Stimulated activated CD8-positive, alpha-beta memory T cell treated with anti-CD3 and anti-CD28 coated beads, Interleukin-7, amount 100 ng/mL, for 48 hours (primary cell): ENCODE measurements at places on chromosomes 5 and 9.

DNA sequence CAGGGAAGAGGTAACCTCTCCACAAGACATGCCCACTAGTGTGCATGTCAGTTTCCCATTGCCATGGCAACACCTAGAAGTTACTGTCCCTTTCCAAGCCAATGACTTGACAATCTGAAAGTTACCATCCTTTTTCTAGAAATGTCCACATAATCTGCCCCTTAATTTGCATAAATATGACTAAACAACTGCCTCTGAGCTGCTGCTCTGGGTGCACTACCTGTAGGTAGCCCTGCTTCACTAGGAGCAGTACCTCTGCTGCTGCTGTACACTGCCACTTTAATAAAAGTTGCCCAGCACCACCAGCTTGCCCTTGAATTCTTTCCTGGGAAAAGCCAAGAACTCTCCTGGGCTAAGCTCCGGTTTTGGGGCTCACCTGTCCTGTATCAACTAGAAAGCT, 392.4 kb downstream of the NTRK2 start:
- no peak for DNase-seq

GRCh38 chr5:106269252-106269843, 1401.4 kb downstream of the EFNA5 start:
- DNase-seq = no peak

DNA sequence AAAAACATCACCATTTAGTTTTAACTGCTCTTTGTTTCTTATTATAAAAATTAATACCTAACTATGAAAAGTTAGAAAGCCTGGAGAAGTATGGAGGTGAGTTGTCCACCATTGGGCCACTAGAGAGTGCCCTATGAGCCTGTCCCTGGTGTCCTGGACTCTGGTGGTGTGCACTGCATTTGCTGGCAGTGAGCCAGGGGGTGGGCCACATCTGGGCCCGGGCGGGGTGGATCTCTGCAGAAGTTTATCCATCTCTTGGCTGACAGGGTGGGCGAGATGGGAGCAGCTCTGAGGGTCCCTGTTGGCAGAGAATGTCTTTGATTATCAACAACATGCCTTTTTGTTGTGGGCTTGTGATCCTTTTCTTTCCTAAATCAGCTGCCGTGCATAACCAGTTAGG, 8.2 kb downstream of the TENT4A start:
- no peak for DNase-seq

DNA sequence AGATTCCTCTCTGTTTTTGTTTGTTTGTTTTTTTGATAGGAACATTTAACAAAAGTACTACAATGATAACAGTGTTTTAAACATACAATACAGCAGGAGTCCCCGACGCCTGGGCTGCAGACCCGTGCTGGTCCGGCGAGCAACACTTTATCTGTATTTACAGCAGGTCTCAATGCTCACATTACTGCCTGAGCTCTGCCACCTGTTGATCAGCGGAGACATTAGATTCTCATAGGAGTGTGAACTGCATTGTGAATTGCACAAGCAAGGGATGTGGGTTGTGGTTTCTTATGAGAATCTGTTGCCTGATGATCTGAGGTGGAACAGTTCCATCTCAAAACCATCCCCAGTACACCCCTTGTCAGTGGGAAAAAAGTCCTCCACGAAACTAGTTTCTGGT, 1068.5 kb upstream of the CDH10 start:
- no peak for DNase-seq

GRCh38 chr9:76573905-76574760, 115.2 kb downstream of the GCNT1 start:
- DNase-seq = no peak

- no peak for DNase-seq
Measured at GRCh38 chr5:83321483-83322055, 150.0 kb upstream of the VCAN start.

DNA sequence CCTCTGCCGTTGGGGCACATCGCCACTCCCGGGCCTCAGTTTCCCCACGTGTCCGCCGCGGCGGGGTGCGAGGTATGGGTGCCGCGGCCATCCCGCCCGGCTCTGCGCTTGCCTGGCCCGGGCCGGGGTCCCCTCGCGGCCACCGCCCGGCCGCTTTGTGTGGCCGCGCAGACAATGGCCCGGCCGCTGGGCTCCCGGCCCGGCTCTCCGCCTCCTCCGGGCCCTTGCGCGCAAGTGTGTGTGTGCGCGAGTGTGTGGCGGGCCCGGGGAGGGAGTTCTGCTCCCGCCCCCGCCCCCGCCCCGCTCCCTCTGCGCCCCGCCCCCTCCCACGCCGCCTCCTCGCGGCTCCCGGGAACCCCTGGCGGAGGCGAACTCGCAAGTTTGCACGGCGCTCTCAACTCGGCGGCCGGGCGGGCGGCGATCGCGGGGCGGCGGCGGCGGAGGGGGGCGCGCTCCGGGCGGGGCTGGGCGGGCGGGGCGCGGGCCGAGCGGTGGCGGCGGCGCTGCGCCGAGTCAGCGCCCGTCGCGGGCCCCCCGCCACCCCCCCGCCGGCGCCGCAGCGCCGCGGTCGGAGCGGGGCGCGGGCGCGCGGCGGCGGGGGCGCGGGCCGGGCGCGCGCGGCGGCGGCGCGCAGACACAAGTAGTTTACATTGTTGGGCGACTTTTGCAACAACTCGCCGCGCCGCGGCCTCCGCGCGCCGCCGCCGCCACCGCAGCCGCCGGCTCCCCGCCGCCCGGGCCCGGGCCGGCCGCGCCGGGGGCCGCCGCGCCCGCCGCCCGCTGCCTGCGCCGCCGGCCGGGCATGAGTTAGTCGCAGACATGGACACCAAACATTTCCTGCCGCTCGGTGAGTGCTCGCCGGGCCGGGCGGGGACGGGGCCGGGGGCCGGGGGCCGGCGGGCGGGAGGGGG, at the start of gene RXRA:
TSS of gene RXRA (plus strand) at position 643 of the 911 bp plus-strand sequence. CDS start at position 820, 177 bp downstream.
- DNase-seq = no peak

GRCh38 chr9:116337015-116337414, 183.4 kb downstream of the PAPPA start:
- DNase-seq = no peak

- DNase-seq = no peak
Measured at GRCh38 chr5:115192098-115192497, 22.4 kb upstream of the TRIM36 start.

DNA sequence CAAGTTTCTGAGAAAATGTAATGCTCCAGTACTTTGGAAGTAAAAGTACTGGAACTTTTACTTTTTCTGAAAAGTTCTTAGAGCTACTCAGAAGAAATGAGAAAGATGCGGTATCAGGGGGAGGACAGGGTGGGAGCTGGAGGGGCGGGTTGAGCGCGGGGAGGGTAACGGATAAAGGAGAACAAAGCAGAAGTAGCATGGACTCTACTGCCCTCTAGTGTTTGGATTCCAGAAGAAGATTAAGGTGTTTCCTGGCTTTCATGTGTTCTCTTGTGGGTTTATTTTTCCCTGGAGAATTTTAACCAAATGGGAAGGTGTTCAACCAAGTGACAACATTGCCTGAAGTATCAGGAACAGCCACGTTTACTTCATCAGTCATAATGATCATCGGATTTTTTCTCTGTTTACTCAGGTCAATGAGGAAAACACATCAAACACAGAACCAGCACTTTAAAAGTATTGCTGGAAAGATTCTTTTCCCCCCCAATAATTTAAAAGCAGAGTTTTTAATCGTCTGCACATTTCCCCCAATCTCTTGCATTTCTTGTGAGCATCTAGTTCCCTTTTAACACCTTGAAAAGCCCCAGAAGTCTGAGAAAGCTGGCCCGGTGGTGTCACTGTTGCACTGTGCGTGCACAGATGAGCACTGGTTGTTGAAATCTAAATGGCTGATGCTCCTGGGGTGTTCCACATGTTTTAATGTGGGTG, 190.6 kb downstream of the MPDZ start:
- DNase-seq = no peak

- DNase-seq = no peak
Measured at GRCh38 chr9:129669141-129669718, 3.8 kb downstream of the PRRX2 start.

DNA sequence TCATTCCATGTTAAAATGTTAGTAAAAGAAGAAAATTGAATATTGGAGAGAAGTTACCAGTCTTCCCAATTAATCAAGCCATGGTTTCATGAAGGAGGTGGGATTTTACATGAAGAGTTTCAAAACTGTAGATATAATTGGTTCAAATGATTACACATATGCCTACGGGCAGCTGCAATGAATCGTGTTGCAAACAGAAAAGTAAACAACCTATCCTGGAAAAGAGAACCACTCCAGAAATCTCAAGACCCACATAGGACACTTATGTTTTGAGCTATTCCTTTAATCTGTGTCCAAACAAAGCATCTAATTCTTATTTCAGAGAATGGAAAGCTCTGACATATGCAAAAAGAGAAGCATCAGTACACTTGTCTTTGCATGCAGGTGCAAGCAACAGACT, 340.2 kb downstream of the NDUFS4 start:
- DNase-seq = no peak

GRCh38 chr9:83065233-83065632, 2.3 kb upstream of the RASEF start:
- no peak for DNase-seq

DNA sequence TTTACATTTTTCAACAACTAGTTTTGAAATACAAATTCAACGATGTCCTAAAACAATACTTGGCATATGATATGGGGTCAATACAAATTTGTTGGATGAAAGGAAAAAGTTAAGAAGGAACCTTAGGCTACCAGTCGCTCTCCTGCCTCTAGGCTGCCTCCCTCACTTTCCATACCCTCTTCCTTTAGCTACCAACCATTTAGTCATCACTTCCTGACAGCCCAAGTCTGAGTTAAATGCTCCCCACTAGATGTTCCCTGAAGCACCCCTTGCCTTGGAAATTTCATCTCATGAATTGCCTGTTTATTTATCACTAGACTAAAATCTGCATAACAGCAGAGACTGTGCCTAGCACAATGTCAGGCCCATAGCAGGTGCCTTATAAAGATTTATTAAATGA, 2.7 kb upstream of the LARS1 start:
- no peak for DNase-seq

DNA sequence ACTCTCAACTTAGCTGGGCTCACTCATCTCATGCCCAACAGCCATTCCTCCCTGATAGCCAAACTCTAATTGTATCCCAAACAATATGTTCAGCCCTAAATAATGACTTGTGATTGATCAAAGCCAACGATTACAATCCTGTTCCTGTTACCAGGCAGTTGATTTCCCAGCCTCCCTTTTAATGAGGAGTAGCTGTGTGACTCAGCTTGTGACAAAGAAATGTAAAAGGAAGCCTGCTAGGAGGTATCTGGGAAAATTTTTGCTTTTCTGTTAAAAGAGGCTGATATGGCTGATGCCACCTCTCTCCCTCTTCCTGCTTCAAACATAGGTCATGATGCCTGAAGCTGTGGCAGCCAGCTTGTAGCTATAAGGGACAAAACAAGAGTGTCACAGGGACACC, 19.6 kb upstream of the ENC1 start:
- DNase-seq = no peak

- no peak for DNase-seq
Measured at GRCh38 chr5:82858151-82859025, 218.8 kb downstream of the TMEM167A start.

- no peak for DNase-seq
Measured at GRCh38 chr5:140622301-140622700, 10.7 kb downstream of the CD14 start.

DNA sequence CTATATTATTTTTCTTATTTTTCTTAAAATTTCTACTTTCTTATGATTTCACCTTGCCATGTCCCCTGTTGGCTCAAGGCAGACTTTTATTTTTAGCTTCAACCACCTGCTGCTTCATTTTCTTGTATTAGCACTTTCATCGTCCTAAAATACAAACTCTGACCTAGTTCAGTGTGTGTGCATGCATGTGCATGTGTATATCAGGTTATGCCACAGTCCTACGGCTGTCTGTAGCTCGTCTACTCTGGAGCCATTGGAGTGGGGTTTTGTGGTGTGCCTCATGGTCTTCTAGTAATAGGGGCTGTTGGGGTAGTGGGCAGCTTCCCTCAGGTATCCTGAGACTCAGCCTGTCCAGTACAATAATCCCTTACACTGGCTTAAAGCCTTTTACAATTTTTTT, 13.4 kb upstream of the SPINK1 start:
- no peak for DNase-seq

DNA sequence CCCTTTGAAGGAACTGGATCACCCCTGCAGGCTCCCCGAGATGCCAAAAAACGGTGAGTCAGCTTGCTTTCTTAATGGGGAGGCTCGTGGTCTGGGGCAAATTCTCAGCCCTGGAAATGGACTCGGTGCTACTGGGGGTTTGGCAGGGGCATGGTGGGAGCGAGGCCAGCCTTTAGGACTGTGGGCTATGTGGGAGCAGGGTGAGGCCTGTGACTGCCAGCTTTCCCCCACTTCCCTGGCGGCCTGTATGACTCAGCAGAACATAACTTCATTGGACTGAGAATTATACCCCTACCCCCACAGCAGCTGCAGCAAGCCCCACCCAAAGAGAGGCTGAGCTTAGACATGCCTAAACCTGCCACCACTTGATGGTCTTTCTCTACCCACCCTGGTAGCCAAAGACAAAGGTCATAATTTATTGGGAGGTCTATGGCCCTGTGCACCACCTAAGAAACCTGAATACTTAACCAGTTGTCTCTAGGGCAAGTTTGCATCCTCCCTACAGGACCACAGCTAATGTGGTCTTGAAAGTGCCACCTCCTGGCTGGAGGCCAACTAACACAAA, 325.3 kb downstream of the TLE1 start:
- no peak for DNase-seq

DNA sequence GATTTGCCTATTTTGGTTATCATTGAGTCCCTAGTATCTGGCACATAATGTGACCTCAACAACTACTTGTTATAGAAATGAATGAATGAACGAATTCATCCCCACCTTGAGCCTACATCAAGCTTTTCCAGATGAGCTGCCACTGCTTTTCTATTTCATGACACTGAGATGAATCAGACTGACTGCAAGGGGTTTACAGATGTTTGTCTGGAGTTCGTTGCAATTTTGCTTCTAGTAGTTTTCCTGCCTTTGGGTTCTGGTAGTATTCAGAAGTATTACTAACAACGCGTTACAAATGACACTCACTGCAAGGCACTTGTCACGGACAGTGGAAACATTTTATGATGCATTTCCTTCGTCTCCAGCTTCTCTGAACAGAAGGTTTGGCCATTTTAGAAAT, 222.3 kb downstream of the CD180 start:
- no peak for DNase-seq

GRCh38 chr5:114360816-114361723, 800 bp upstream of the KCNN2 start:
- DNase-seq = no peak

DNA sequence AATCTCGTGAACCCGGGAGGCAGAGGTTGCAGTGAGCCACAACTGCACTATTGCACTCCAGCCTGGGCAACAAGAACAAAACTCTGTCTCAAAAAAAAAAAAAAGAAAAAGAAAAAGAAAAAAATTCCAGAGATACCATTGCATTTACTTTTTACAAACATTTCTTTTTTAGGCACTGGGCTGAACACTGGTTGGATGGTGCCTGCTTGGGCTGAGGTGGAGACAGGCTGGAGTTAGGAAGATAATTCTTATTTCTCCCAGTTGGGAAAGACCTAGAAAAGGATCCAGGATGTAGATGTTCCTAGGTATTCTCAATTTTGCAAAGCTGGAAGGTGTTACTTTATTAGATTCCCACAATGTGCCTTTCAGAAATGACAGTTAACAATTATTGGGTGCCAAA, 49.9 kb upstream of the JMY start:
- DNase-seq = no peak
